Kidney (tissue), 22 donors: ENCODE measurements at places on chromosomes 7 and 10.

DNA sequence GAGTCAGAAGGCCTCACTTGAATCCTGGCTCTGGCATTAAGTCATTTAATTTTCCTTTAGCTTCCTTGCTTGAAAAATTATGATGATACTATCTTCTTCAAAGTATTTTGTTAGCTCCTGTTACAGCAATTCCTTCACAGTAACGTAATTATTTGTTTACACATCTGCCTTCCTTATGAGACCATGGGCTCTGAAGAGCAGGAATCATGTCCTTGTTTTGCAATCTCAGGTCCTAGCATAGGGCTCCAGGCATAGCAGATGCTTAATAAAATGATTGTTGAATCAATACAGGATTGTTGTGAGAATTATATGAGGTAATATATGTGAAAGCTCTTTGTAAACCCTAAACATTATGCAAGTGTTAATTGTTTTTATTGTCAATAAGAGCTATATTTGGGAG, 25.5 kb downstream of the KLHDC10 start:
- DNase-seq = no peak

GRCh38 chr7:1804310-1804709, 134.2 kb downstream of the ELFN1 start:
- peak; percentile 36 for DNase-seq

DNA sequence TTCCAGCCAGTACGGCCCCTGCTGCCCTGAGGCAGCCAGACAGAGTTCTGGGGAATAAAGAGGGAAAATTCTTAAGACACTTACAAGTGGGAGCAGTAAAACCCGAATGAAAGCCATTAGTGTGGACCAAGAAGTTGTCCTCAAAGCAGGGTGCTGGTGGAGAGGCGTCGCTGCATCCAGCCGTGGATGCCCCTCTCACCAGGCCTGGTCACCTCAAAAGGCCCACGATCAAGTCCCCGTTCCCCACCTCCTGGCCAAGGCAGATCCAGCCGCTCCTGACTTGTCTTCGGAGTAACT, 656 bp downstream of the VSTM4 start:
- DNase-seq = no peak

DNA sequence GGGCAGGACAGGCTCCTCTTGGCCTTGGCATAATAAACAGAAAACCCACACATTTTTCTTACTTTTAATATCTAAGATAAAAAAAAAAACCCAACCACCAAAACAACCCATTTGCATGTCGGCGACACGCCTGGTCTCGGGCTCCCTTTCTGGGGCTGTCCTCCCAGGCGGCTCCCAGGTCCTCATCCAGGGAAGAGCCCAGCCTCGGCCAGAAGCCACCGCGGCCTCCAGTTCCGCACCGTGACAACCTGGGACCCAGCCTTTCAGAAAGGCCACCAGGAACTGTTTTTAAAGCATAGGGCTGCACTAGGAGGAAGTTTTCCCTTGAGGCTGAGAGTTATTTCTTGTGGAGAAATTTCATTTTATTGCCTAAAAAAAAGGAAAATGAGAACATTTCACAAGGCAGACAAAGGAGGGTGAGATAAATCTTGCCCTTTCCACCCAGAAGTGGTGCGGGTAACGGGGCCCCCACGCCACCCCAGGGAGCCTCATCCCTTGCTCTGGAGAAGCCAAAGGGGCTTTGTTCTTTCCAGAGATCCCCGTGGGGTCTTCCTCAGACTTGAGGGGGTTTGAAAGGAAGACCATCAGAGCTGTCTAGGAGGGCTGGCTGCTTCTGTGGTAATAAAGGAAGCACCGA, 39.2 kb upstream of the MKRN1 start:
- no peak for DNase-seq

DNA sequence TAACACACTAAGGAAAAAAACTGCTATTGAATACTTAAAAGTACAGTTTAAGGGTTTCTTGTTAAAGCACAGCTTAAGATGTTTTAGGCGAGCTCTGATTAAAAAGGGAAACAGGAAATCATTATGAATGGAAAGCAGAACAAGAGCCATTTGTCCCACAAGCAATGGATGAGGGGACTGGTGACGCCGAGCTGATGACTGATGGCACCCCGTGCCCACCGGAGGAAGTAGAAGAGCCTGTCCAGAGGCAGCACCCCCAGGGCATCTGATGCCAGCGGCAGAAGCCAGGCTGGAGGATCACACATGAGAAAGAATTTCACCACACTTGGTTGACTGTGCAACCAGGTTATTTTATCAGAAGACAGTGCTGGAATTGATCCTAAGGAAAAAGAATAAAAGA, 15.0 kb upstream of the INSIG1 start:
- no peak for DNase-seq

DNA sequence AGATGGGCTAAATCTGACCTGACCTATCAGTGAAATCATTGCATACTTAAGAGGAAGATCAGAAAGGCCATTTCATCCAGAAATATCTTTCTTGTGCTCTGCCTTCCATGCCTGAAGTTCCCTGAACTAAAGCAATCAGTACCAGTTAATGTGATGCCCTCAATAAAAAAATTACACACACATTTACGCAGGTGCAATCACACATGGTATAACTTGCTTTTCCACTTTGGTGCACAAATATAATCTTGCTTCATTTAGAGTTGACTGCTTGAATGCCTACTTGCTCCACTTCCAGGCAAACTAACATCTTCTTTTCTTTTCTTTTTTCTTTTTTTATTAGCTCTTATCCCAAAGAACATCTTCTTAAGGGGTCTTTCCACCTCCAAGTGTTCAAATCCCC, 58.3 kb upstream of the KIF5B start:
- DNase-seq = peak; percentile 20

- no peak for DNase-seq
These were observed 182.9 kb downstream of the BMPER start for GRCh38 chr7:34087892-34088891.

DNA sequence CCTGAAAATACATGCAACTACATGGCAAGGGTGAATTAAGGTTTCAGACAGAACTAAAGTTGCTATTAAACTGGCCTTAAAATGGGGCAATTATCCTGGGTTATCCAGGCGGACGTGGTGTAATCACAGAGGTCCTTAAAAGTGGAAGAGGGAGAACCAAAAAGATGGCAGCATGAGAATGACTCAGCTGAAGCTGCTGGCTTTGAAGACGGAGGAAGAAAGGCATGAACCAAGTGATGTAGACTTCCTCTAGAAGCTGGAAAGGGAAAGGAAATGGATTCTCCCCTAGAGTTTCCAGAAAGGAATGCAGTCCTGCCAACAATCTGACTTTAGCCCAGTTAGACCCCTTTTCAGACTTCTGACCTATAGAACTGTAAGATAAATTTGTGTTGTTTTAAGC, 27.0 kb upstream of the UBN2 start:
- no peak for DNase-seq

DNA sequence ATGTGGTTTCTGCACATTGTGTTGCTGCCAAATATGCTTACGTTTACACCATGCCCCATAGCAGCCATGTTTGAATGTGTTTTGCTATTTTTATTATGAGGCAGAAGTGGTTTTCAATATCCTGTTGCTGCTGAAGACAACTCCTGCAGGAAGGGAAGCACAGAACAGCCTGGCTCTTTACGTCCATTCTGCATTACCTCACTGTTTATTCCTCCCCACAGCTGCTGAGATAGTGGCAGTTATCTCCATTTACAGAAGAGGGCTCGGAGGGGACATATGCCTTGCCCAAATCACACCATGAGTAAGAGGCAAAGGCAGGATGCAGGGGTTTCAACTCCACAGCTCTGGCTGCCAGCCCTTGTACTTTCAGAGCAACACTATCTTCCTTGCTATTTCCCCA, 35.3 kb downstream of the PLPP4 start:
- no peak for DNase-seq

DNA sequence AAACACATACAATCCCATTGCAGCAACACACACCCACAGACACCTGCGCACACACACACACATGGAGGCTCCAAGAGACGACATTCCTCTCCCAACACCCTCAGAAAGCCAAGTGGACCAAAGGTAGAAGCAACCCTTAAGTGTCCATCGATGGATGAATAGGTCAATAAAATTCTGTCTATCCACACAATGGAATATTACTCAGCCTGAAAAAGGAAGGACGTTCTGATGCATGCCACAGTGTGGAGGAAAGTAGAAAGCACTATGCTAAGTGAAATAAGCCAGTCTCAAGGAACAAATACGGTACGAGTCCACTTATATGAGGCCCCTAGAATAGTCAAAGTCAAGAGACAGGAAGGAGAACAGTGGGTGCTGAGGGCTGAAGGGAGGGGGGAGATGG, 174.4 kb downstream of the GRID1 start:
- DNase-seq = no peak

DNA sequence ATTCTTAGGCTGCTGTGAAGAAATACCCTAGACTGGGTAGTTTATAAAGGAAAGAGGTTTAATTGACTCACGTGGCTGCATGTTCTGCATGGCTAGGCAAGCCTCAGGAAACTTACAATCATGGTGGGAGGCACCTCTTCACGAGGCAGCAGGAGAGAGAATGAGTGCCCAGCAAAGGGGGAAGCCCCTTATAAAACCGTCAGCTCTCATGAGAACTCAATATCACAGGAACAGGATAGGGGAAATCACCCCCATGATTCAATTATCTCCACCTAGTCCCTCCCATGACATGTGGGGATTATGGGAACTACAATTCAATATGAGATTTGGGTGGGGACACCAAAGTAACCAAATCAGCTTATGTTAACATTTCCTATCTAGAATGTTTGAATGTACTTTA, 259.2 kb downstream of the TWIST1 start:
- DNase-seq = no peak

GRCh38 chr10:120436439-120437112, 20.5 kb upstream of the PLPP4 start:
- DNase-seq = no peak

DNA sequence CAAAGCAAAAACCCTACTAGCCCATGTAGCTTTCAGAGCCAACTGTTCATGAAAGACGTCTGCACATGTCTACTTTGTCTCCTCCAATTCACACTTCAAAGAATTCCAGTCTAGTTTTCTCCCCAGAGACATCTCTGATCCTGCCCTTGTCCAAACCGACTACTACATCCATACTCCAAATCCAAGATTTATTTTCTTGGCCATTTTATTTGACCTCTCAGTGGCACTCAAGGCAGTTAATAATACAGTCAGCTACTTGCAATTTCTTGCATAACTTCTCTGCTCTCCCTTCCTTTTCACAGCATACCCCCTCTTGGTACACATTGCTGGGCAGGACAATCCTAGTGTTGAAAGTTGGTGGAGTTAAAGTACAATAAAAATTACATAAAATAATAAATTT, 170.9 kb upstream of the INHBA start:
- DNase-seq = no peak

- DNase-seq = no peak
These were observed 28.4 kb downstream of the CPXM2 start for GRCh38 chr10:123863183-123863575.

DNA sequence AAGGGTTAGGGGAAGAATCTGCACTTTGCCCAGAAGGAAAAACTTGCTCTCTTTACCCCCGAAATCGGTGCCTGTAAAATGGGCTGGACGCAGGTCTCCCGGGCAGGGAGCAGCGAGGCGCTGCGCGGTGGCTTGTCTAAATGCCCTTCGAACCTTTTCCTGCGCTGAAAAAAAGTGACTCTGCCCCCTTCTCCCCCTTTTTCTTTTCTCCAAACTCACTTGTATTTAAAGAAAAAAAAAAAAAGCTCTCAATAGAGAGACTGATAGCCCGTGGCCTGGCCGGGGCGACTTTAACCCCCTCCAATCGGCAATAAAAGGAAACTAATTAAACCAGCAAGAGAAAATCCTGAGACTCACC, 286 bp downstream of the SP8 start:
- DNase-seq = no peak

- peak; percentile 69 for DNase-seq
These were observed 3.0 kb downstream of the SLC12A9 start for GRCh38 chr7:100855515-100855914.

GRCh38 chr7:116861717-116862116, 670 bp upstream of the CAPZA2 start:
- peak; percentile 39 for DNase-seq

- DNase-seq = peak; percentile 62
These were observed 200.2 kb downstream of the ELMO1 start for GRCh38 chr7:37248396-37248861.

- DNase-seq = peak; percentile 85
These were observed 96.4 kb downstream of the SLIT1 start for GRCh38 chr10:97089209-97089870.

DNA sequence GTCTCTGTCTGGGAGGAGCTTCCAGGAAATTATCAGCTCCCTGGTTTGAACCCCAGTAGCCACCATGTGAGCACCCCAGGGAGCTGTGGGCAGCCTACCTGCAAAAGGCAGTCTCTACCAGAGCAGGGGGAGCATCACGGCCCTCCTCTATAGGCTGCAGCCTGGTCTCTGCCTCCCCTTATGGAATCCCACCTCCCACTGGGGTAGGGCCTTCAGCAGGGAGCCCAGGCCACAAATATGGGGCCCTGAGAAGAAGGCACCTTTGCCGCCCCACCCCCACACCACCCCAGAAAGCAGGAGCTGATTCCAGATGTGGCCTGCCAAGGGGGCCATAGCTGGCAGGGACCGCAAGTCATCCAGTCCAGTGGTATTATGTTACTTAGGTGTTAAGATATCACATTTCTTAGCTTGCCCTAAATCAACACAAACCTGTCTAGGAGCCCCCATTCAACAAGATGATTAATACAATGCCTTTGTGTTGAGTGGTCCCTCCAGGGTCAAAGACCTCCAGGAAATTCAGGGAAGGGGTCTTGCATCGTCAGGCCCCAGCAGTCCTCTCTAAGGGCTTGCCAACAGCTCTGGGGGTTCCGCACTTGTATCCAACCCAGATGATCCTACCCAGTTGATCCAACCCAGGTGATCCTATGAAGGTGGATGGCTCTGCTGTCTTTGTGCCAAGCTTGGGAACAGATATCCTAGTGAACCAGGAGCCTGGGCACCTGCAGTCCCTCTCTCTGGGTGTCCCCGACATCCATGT, 114.9 kb downstream of the OAT start:
- DNase-seq = no peak

DNA sequence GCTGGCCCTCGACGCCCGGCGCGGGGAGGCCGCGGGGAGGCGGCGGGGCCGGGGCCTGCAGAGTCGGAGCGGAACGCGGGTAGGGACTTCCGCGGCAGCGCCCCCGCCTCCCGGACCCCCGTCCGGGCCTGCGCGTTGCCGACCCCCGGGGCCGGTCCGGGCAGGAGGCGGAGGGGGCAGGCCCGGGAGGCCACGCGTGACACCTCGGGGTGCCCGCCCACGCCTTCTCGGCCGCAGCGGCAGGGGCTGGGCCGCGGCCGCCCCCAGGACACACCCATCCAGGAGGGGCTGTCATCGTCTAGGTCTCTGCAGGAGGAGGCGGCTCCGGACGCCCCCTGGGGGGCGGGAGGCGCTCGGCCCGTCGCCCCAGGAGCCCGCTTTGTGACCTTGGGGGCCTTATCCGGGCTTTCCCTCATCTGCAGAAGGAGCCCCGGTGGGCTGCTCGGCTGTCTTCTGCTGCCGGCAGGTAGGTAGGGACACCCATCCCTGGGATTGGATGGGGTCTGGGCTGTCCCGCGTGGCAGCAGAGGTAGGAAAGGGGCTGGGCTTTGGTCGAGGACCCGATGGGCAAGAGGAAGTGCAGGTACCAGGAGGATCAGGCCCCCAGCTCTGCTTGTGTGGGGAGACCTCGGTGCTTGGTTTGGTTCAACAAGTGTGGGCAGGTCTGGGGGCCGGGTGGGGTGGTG, 569 bp downstream of the ZNF316 start:
- DNase-seq = peak; percentile 64
